ENCODE measurements at places on chromosomes 2 and 18.

GRCh38 chr2:181073896-181074295 lies 93.5 kb downstream of the UBE2E3 start:
- DNase-seq = no peak

DNA sequence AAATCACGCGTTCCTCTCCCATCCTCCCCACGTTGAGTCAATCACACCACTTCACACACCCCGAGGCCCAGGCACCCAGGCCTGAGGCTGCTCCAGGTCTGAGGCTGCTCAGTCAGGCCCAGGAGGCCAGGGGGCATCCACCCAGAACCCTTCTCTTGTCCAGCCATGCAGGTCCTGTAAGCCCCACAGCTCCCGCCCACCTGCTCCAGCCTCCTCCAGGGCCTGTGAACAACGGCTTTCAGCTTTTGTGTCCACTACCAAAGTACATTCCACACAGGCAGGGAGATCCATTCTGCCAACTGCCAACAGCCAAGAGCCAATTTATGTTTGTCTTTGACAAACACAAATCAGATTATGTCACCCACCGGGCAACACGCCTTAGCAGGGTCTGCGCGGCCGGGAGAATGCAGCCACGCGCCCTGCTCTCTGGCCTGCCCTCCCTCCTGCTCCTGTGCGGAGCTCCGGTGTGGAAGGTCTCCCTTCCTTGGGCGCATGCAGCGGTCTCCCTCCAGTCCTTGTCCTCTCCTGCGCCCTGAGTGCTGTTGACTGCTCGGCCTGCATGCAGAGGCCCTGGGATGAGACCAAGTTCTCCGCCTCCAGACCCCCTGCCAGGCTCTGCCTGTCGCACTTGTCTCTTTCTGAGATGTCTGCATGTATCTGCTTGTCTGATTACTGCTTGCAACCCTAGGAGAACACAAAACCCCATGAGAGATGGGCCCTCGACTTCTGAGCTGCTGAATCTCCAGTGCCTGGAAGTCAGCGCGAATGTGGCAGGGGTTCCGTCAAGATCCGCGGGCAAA lies 146.6 kb downstream of the ZNF516 start:
- no peak for DNase-seq

DNA sequence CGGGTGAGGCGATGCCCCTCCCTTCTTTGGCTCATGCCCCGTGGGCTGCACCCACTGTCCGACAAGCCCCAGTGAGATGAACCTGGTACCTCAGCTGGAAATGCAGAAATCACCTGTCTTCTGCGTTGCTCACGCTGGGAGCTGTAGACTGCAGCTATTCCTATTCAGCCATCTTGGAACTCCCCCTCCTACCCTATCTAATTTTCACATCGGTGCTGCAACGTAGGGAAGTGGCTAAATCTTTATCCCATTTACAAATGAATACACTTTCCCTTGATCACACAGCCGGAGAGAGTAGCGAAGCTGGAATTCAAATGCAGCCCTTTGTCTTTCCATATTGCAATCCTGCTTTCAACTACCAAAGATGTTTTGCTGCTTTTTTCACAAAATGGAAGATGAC lies 1.4 kb upstream of the TMEM247 start:
- no peak for DNase-seq

DNA sequence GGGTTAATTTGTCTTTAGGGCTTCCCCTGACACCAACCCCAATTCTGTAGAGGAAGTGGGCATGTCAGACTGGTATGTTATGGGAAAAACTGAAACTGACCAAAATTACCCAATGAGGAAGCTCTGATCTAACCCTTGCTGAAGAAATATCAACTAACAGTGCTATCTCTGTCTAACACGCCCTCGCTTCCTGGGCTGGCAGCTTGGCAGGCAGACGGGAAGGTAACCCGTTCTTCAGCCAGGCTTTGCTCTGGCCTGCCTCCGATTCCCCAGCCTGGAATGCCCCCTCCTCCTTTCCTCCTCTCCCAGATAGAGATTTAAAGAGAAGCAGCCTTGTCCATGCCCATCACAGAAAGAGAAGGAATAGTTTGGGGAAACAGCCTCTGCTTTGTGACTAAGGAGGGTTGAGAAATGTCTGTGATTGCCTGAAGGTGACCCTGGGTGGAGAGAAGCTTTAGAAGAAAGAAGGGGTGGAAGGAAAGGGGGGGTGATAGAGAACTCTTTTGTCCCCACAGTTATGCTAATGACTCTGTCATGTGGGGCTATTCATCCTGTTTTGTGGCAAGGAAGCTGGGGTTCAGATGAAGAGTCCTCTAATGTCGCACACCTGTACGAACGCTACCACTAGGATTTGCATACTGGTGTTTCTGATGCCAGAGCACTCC lies 15.4 kb downstream of the HK2 start:
- no peak for DNase-seq

- DNase-seq = no peak
These were observed 36.2 kb downstream of the HAT1 start for GRCh38 chr2:171958475-171958874.

DNA sequence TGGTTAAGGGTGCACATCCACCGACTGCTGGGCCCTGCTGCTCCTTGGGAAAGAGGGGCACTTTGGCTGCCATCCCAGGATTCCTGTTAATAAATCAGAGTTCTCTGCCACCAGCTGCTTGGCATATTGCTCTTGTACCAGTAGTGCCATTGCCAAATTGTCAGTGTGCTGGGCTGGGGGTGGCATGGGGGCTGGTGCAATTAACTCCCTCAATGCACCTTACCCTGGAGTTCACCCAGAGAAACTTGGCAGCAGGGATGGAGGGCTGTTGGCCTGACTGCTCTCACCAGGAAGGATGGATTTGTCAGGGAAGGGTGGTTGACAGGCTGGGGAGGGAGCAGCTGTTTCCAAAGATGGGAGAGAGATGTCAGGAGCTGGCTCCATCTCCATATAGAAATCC lies 94.6 kb upstream of the SKOR2 start:
- no peak for DNase-seq

GRCh38 chr2:157508676-157509075 lies 64.8 kb upstream of the CYTIP start:
- no peak for DNase-seq

- DNase-seq = no peak
These were observed 59.0 kb upstream of the IGFBP5 start for GRCh38 chr2:216754336-216754735.

- DNase-seq = no peak
These were observed 63.3 kb downstream of the COL3A1 start for GRCh38 chr2:189037518-189037917.

- DNase-seq = no peak
These were observed 102.2 kb upstream of the RND3 start for GRCh38 chr2:150589681-150590080.

- DNase-seq = no peak
These were observed 33.6 kb downstream of the TRIB2 start for GRCh38 chr2:12750166-12750905.

- DNase-seq = peak; percentile 37
These were observed 14.3 kb upstream of the STAM2 start for GRCh38 chr2:152189622-152190495.

DNA sequence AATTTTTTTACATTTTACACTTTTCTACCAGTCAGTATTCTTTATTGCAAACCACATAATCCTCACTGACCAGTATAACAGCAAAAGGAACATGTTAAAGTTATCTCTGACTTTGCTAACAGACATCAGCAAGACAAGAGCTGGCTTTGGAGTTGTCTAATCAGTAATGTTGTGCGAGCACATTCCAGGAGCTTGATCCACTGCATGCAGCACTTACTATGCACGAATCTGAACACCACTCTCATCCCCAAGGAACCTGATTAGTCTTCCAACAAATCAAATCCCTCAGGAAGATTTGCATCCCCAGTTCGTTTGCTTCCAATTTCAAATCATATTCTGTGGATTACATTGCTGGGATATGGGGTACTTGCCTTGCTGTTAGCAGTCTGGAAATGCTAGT lies 269.3 kb upstream of the EPC2 start:
- DNase-seq = no peak

DNA sequence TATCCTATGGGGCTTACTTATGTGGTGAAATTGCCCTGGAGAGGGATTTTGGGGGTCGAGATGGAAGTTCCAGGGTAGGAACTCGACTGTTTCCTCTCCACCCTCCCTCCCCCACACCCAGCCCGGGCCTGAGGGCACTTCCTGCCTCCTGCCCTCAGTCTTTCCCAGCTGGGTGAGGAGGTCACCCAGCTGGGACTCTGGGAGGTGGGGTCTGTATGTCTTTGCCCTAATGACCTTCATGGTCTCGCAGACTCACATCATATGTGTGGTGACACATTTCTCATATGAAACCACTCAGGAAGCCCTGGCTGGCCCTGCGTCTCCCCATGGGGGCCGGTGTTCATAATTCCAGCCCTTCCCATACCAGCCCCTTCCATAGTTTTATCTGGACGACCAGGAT lies 12.4 kb downstream of the ATOH8 start:
- DNase-seq = no peak

DNA sequence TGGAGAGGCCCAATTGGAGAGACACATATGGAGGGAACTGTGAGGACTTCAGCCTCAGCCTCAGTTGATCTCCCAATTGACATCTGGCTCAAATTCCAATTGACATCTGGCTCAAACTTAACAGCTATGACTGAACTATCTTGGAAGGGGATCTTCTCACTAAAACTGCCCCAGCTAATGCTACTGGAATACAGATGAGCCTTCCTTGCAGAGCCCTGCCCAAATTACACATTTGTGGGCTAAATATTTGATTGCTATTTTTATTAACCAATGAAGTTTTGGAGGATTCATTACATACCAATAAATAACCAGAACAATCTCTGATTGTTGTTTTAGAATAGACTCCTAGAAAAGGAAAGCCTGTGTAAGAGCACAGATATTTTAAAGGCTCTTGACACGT lies 189.0 kb upstream of the THUMPD2 start:
- DNase-seq = no peak

DNA sequence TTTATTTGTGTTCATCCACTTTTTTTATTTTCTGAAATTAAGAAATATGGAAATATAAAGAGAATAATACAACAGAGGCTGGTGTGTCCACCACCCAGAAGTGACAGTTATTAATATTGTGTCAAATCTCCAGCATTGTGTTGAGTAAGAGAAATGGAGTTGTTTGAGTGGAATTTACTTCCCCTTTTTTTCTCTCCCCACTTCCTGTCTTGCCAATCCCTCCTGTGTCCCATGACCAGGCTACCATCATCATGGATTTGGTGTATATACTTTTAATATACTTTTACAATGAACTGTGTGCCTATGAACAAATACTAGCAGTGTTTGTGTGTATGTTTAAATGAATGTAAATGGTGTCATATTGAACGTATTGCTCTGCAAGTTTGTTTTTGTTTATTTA lies 276.9 kb upstream of the SKOR2 start:
- no peak for DNase-seq

GRCh38 chr2:102065675-102066252 lies 74.0 kb downstream of the IL1R2 start:
- DNase-seq = no peak

DNA sequence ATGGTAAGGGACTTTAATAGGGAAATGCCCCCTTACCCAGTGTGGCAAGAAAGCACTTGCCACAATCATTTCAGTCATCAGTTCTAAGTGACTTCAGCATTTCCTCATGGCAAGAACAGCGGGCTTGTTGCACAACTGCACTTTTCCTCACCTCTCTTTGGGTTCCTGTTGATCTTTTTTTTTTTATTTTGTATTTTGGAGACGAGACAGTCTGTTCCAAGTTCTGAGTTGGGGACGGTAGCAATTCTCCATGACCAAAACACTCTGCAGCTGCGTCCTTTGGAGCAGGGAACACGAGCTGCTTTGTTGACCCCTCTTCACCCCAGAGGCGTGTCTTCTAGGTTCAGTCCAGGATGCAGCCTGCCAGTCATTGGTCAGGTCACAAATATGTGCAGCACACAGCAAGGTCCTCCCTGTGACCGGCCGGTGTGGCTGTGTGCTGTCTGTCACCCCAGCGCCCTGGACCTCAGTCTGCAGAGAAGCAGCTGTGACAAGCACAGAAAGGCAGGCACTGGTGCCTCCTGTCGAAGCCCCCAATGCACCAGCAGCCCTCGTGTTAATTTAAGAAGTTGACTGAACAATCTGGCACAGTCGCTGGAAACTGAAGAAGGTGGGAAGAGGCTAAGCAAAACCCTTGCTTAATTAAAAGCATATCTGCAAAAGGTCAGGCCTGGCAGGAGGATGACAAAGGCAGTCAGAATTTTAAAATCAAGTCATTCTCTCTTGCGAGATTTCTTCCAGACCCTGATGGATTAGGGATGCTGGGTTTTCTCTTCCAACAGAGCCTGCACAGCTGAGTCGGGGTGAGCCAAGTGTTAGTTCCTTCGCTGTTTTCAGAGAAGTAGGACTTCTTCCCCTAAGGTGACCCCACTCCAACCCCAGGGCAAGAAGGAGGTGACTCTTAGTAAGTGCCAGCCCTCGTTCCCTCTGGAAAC lies 96.7 kb upstream of the COPS8 start:
- no peak for DNase-seq

GRCh38 chr2:152389483-152389882 lies 54.5 kb downstream of the FMNL2 start:
- DNase-seq = peak; percentile 74

DNA sequence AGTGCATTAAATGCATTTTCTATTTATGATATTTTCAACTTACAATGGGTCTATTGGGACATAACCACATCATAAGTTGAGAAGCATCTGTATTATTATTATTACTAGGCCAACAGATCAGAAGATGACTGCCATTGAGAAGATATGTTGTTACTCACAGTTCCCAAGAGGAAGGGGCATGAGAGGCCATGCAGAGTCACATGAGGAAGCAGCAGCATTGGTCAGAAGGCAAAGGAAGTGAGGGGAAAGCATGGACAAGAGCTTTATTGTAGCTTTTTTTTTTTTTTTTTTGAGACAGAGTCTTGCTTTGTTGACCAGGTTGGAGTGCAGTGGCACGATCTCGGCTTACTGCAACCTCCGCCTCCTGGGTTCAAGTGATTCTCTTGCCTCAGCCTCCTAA lies 66.2 kb upstream of the LCLAT1 start:
- peak; percentile 1 for DNase-seq

- DNase-seq = no peak
These were observed 131.3 kb downstream of the TPO start for GRCh38 chr2:1544478-1545069.

- DNase-seq = no peak
These were observed 131.6 kb upstream of the DNAJC10 start for GRCh38 chr2:182584462-182584861.

GRCh38 chr18:65938592-65939372 lies 188.0 kb downstream of the CDH7 start:
- DNase-seq = no peak

GRCh38 chr2:38528008-38528442 lies 74.7 kb downstream of the HNRNPLL start:
- peak; percentile 50 for DNase-seq

DNA sequence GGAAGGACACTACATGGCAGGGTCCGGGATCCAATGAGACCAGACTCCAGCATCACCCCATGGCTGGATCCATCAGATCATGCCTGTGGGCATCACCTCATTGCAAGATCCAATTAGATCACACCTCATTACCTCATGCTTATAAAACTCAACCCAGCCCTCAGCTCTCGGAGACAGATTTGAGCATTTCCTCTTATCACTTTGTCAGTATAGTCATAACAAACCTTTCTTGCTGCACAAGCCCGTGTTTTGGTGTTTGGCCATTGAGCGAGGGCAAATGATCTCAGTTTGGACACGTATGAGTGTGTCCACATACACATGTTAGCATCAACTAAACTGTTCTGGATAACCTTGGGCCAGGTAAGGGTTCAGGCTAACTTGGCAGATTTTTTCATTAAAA lies 58.8 kb downstream of the CCDC195 start:
- no peak for DNase-seq
